ENCODE measurements at places on chromosomes 12 and 14.

GRCh38 chr14:28767853-28768741 is 1.5 kb downstream of the FOXG1 start:
- no peak for DNase-seq

GRCh38 chr12:102917026-102917787 is at the start of gene PAH:
Gene PAH (minus strand): TSS chr12:102917244. CDS start chr12:102917130, 114 bp downstream.
- DNase-seq = no peak

- no peak for DNase-seq
These were observed 13.7 kb downstream of the TRIM9 start for GRCh38 chr14:51081209-51081608.

GRCh38 chr12:54486173-54486867 is 11.2 kb upstream of the NCKAP1L start:
- no peak for DNase-seq

DNA sequence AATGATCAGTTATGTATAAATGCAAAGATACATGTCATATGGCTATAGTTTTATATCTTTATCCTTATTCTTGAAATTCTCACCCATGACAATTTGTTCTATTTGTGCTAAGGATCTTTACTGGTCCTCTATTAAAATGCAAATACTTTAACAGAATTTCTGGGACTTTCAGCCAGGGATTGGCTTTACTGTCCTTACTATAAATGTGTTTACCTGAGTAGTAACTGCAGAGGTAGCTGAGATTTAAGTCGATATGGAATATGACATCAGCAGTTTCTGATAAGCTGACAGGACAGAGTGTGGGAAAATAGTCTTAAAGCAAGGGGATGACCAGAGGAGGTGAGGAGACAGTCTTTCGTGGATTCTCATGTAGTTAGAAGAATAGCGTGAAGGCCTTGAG is 206.4 kb downstream of the DIO2 start:
- DNase-seq = no peak

DNA sequence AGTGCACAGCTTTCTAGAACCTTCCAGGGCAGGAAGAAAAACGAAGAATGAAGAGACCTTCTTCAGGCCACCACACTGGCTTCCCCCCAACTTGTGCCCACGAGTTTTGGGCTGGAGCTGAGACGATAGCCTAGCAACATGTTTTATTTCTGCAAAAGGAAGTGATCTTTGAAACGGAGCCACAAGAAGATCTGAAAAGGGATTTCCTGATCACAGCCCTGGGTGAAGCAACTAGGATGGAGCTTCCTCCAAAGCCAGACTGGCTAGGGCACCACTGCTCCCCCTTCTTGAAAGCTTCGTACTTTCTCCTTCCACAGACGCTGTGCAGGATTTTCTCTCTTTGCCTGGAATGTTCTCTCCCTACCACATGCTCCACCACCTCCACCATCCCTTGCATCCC is 418.3 kb downstream of the MED13L start:
- DNase-seq = no peak

All from substantia nigra (tissue), 51 donors.